ENCODE measurements at places on chromosomes 16 and 17. TPM values are rescaled to one million over a fixed set of nuclear protein-coding genes. Genes with fewer than 3 reads are reported as not detected.

Gene CACNG1
- not detected for total RNA-seq

Gene CCL14
- not detected for total RNA-seq

Gene HBQ1
- 2.1 TPM for total RNA-seq

Gene MYO15A
- 1.0 TPM for total RNA-seq

Gene TNFRSF13B
- not detected for total RNA-seq

Gene CD300LF
- not detected for total RNA-seq

Gene P4HB
- 382 TPM for total RNA-seq

Gene TBC1D3I
- 0.16 TPM for total RNA-seq

Gene SLFN11
- 96.7 TPM for total RNA-seq

DNA sequence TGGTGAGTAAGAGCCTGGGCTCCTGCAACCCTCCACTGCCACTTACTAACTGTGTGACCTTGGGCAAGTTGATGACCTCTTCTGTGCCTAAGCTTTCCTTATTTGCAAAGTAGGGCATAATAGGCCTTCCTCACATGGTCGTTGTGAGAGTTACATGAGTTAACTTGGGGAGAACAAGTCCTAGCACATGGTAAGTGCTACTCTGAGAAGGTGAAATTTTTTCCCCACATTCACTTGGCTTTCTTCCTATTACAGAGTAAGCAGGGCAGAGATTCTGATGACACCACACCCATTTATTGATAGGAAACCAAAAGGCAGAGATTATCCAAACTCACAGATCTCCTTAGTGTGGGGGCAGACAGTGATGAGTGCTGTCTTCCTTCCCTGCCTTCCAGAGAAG, 1.6 kb downstream of the KCNH4 start:
- no peak for DNase-seq

DNA sequence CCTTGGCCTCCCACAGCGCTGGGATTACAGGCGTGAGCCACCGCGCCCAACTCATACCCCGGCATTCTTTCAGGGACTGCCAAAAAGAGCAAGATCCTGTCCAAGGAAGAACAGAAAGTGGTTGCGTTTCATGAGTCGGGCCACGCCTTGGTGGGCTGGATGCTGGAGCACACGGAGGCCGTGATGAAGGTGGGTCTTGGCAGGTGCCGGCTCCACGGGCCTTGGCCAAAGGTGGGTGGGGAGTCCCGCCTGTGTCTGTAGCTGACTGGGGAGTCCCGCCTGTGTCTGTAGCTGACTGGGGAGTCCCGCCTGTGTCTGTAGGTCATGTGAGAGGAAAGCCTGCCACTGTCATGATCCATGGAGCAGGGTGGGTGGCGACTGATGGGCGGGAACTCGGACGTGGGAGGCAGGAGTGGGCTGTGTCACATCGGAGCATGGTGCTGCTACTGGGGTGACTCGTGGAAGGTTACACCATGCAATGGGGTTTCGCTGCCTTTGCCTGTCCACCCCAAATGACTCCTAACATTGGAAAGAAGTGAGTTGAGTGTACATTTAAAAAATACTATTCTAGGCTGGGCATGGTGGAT, 10.0 kb upstream of the RPL13 start:
- no peak for DNase-seq

DNA sequence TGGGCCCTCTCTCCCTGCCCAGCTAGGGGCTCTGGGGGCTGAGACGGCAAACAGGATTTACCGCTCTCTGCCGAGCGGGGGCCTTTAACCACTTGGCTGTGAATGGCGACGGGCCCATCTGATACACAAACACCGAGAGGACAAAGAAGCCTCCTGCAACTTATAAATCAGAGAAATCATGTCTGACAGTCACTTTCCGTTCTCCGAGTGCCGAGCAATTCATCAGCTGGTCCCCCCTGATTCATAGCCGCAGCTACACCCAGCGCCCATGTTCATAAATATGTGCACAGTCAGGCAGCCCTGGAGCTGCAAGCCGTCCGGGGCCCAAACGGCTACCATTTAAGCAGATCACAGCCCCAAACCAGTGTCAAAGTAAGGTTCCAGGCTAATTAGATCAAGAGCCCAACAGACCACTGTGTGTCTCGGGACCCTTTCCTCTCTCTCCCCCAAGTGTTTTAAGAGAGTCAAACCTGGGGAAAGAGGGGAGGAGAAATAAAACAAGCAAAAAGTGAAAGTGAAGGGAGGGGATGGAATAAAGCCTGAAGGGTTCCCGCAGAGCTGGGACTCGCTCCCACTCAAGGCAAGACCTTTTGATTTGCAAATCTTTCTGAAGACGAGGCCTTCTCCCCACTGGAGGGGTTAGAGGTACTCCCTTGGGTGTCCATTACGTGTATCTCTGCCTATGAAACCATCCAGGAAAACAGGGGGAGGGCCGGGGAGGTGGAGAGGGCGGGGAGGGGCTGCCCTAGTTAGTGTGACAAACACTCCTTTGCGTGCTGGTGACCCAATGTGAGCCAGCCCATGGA, 154.7 kb downstream of the C16orf78 start:
- DNase-seq: no peak

- no peak for DNase-seq
Observed at GRCh38 chr17:38864636-38865398, 5.0 kb upstream of the LASP1 start.

DNA sequence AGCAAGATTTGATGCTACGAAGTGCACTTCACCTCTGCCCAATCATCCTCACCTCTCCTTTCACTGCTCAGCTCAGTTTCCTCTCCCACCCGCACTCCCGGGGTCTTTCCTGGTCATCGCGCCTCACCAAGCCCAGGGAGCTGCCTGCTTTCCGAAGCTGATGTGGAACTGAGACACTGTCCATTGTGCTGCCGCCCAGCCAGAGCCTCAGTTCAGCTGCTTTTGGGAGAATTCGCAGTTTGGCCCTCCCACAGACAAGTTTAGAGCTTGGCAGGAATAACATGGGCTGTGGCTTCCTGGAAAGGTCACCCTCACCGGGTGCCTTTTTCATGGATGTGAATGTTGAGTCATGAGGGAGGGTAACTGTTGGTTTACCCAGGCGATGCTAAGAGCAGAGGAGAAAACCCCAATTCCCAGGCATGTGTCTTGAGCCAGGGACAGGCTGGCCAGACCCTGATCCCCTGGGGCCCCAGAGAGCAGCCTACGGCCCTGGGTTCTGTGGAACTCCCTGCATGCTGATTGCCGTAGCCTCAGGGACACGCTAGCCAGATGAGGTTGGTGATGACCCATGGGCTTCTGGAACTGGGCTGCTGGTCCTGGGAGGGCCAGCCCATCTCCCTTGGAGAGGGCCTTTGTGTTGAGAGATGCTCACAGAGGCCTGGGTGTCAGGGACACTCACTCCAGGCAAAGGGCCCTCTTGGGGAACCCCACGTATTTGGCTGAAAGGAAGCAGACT, 1687.5 kb downstream of the TP53TG3F start:
- no peak for DNase-seq

DNA sequence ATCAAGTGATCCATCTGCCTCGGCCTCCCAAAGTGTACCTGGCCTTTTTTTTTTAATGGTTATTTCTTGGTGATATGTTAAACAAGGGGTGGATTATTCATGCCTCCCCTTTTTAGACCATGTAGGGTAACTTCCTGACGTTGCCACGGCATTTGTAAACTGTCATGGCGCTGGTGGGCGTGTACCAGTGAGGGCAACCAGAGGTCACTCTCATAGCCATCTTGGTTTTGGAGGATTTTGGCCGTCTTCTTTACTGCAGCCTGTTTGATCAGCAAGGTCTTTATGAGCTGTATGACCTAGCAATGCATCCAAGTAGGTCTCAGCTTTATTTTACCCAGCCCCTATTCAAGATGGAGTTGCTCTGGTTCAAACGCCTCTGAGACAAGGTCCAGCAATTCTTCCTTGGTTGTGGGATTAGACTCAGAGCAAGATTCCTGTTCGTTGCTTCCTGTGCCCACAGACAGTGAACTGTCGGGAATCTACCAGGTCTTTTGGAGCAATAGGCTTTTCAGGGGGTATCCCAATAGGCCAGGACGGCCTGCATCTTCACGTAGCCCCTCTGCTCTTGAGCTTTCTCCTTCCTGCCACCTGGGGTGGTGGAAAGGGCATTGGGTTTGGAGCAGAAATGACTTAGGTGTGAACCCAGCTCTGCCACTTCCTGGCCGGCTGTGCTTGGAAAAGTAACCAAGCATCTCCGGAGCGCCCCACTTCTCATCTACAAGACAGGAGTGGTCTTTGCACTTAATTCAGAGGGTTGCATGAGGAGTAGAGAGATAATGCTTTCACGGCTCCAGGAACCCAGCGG, 52.9 kb upstream of the SEC14L1 start:
- no peak for DNase-seq

GRCh38 chr16:84531671-84532111, 27.2 kb upstream of the MEAK7 start:
- DNase-seq: no peak

- DNase-seq: peak; percentile 66
Observed at GRCh38 chr16:10738231-10739077, 5.2 kb upstream of the NUBP1 start.

DNA sequence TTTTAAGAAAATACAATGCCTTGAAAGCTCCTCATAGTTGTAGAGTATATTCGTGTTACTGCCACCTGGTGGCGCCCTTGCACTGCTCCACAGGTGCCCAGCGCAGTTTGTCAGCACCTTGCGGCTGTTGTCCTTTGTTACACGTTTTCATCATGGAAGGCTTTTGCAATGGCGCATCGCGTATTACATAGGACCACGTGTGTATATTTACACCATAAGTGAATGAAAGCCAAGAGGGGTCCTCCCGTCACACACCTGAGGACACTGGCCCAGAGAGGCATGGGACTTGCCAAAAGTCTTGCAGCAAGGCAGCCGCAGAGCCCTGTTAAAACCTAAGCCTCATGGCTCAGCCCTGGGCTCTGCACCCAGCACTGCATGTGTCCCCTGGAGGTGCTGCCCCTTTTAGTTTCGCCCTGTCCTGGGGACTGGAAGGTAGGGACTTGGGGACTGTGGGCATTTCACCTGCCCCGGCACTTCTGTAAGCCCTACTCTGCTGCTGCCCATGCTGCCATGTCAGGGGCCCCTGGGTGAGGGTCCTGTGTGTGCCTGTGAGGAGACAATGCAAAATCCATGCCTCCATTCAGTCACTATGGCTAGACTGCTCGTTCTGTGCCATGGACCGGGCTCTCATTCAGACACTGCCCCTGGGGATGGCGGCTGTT, 24.3 kb downstream of the POLR3E start:
- DNase-seq: peak; percentile 69

- no peak for DNase-seq
Observed at GRCh38 chr16:81755915-81756614, 23.0 kb upstream of the PLCG2 start.

DNA sequence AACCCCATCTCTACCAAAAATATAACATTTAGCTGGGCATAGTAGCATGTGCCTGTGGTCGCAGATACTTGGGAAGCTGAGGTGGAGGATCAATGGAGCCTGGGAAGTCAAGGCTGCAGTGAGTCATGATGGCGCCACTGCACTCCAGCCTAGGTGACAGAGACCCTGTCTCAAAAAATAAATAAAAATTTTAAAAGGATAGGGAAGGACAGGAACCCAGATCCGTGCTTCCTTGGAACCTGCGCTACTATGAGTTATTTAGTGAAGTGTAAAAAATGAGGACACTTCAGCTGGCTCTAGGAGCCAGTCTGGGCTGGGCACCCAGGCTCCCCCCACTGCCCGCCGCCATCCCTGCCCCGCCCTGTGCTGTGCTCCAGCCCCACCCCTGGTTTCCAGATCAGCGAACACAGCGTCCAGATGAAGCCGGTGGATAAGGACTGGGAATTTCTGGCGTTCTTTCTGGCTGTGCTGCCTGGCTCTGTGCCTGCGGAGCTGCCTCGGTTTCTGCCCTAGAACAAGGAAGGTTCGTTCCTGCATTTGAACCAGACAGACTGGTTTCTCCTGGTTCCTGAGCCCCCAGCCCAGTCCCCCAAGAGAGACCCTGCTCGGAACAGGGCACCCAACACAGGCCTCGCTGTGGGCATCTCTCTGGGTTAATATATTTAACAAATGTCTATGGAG, 18.5 kb downstream of the PLLP start:
- no peak for DNase-seq

DNA sequence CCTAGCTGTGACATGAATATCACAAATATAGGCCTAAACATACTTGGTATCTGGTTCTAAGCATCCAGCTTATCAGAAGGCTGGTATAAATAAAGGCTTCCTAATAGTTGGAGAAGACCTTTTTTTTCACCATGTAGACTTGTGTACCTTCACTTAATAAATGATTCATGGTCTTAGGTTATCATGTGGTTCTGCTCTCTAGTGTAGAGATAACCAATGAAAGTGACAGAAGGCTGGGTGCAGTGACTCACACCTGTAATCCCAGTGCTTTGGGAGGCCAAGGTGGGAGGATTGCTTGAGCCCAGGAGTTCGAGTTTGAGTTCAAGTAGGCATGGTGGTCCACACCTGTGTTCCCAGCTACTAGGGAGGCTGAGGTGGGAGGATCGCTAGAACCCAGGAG, 3.1 kb downstream of the DDX19A start:
- DNase-seq: no peak

- DNase-seq: no peak
Observed at GRCh38 chr16:67814567-67814966, 7.9 kb downstream of the TSNAXIP1 start.

DNA sequence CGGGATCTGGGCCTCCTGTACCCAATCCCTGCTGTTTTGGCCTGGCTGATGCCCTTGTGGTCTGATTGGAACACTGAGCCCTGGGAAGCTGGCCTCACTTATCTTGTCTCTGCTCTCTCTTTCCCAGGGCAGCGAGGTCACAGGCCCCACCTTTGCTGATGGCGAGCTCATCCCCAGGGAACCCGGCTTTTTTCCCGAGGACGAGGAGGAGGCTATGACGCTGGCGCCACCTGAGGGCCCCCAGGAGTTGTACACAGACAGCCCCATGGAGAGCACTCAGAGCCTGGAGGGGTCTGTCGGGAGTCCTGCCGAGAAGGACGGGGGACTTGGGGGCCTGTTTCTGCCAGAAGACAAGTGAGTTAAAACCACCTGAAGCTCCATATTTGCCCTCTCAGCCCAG, 126.0 kb downstream of the RAB11FIP4 start:
- no peak for DNase-seq

DNA sequence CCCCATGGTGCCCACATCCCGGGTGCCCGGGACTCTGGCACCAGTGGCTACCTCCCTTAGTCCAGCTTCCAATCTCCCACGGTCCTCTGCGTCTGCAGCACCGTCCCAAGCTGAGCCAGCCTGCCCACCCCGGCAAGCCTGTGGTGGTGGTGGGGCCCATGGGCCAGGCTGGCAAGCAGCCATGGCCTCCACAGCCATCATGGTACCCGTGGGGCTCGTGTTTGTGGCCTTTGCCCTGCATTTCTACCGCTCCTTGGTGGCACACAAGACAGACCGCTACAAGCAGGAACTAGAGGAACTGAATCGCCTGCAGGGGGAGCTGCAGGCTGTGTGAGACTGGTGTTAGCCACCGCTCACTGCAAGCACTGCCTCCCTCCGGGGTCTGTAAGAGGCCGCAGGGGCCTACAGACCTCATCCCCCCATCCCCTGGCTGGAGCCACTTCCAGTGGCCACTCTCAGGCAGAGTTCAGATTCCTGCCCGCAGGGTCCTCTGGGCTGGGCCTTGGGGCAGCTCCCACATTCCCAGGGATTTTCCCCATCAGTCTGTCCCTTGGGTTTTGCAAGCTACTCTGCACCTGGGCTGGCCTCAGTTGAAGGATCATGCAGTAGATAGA, 3.9 kb upstream of the SETD1A start:
- peak; percentile 65 for DNase-seq

All from activated naive CD4-positive, alpha-beta T cell treated with anti-CD3 and anti-CD28 coated beads, Interleukin-2, amount 50 U/mL, for 72 hours (primary cell).